ENCODE measurements at places on chromosomes 7 and 10.

DNA sequence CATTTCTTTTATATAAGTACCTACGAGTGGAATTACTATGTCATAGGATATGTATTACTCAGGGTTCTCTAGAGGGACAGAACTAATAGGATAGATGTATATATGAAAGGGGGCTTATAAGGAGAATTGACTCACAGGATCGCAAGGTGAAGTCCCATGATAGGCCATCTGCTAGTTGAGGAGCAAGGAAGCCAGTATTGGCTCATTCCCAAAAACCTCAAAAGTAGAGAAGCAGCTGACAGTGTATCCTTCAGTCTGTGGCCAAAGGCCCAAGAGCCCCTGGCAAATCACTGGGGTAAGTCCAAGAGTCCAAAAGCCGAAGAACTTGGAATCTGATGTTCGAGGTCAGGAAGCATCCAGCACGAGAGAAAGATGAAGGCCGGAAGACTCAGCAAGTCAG, 59.8 kb downstream of the GALNT17 start:
- DNase-seq, result no peak

DNA sequence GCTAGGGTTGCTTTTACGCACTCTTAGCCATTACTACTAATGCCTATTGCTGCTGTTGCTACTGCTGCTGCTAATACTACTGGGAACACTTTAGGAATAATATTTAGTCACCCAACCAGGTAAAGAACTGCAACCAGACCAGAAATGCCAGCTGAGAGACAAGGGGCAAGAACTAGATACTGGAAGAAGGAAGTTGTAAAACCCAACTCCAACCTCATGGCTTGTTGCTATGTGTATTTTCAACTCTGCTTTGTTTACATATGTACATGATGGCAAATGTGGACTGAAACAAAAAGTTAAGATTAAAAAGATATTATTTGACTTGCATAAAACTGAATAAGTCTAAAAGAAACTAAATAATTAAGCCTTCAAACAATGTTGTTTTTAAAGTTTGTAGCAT, 177.7 kb downstream of the GNAT3 start:
- DNase-seq, result no peak

DNA sequence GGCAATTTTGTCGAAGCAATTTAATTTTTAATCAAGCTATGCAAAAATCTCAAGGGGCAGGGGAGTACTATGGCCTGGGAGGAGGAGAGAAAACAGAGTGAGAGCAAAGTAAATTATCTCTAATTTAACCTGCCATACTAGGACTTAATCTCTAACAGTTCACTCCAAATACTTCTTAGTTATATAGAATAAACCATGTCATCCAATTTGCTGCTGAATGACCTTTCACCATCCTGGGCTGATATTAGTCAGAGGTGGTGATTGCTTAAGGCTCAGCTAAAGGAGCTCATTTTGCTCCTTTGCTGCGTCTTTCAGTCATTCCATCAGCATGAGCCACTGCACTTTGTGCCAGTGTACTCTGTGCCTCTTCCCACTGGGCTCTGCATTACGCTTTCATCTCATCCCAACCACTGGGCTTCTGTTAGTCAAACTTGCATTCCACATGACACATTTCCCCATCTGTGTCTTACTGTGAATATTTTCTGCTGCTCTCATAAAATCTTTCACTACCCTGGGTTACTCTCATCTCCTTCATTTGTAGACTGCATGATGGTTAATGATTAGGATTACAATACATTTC, 84.3 kb downstream of the CD36 start:
- no peak for DNase-seq

DNA sequence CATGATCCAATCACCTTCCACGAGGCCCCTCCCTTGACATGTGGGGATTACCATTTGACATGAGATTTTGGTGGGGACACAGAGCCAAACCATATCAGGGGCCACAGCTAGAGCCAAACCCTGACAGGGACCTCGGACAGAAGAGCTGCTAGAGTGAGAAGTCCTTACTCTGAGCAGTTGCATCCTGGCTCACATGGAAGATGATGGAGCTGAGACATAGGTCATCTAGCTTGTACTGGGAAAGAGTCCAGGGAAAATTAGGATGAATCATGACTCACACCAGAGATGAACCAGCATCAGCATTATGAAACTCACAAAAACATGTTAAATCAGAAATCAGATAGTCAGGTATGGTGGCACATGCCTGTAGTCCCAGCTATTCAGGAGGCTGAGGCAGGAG, 12.8 kb upstream of the FMC1 start:
- no peak for DNase-seq

DNA sequence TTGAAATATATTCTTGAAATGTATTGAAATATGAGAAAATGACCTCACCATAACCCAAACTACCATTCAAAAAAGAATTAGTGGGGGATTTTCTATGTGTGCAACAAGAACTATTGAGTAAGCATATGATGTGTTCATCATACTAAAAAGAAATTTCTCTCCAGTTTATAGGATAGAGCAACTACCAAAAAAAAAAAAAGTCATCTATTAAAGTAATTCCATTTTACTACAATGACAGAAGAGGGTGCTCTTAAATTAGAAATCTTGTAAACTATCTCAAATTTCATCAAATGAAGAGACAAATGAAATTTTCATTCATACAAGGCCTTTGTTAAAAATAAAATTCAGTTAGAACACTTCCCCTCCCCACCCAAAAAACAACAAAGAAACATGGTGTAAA, 195.4 kb upstream of the PLXDC2 start:
- no peak for DNase-seq

DNA sequence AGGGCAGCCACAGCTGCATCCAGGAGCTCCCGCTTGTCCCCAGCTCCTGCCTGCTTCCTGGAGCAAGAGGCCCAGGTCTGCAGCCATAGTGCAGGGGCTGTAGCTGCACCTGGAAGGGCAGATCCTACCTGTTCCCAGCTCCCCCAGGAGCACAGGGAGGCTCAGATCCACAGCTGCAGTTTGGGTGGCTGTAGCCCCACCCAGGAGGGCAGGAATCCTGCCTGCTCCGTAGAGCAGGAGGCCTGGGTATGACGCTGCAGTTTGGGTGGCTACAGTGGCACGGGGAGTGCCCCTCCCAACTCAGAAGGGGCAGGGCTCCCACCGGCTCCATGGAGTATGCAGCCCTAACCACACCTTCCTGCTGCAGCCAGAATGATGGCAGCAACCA, 26.7 kb upstream of the CDCA7L start:
- no peak for DNase-seq

GRCh38 chr10:23676296-23676695, 237.4 kb downstream of the OTUD1 start:
- DNase-seq, result no peak

DNA sequence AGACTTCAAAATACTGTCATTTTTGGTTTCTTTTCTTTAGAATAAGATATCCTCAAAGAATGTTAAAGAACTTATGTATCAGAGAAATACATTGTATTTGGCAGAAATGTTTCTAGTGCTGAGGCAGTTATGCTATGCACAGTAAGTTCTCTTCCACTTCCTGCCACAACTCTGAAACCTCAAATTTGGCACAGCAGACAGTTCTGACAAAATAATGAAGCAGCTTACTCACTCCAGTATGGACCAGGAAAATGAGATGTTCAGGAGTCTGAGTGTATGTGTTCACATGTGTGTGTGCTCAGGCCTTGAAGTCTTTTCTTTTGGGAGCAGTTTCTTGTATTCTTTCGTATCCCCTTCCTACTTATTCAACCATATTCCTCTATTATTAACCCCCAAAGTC, 197.0 kb upstream of the AGK start:
- no peak for DNase-seq

GRCh38 chr10:28551086-28551485, 18.2 kb downstream of the WAC start:
- DNase-seq, result no peak

GRCh38 chr10:34403512-34403911, 411.6 kb downstream of the PARD3 start:
- DNase-seq, result no peak

GRCh38 chr7:108328174-108328651, 128.0 kb downstream of the NRCAM start:
- DNase-seq, result no peak

DNA sequence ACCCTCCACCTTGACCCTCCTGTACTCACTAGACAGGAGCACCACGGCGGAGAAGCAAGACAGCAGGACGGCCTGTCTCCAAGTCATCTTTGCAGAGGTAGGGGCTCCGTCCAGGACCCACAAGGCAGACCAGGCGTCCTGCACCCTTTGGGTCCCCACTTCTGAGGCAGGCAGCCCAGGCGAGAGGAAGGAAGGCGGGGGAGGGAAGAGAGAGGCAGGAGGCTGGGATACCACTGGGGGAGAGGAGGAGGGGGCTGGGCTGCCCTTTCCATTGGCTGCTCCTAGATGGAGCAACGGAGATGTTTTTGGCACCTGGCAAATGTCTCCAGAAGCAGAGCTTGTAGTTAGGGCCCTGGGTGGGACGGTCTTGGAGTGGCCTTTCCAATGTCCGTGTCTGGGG, at the start of gene UCMA:
Gene UCMA, minus strand, starts transcription at position 203 of the 400 bp plus-strand sequence. Its CDS starts 116 bp downstream, at position 87.
- no peak for DNase-seq

DNA sequence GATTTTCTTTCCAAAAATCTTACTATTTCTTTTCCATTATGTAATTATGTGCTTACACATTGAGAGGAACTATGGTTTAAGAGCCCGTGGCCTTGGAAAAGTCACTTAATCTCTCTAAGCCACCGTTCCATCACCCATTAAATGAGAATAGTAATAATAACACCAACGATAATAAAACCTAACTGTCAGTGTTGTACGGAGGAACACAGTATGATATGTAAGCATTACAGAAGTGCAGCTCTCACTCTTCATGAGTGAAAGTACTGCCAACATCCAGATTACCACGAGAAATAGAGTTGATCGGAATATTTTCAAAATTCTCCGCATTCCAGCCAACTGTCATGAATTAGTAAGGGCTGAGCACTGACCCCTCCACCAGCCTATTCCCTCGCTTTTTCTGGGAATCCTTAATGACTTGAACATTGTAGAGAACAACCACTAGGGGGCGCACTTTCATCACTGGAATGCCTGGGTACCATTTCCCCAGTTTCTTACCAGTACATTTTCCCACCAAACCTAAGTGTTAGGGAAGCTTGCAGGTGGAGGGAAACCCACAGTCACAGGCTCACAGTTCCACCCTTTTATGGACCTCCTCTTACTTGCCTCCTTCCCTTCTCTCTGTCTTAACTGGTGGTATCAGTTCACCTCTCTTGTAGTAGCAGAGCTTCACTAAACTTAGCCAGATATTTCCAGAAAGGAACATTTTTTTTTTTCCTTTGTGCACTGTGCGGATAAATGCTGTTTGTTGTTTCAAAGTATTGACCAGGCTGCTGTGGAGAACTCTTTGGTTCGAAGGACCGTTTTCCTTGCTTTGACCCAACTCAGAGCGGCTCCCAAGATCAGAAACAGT, 27.8 kb downstream of the NKX2-3 start:
- no peak for DNase-seq

All from cortex of kidney (tissue), 1 donor.